Fibroblast of gingiva (primary cell): ENCODE measurements at places on chromosomes 5 and 9.
A peak's percentile ranks its signal among the peaks of the same experiment; 100 is the strongest.

DNA sequence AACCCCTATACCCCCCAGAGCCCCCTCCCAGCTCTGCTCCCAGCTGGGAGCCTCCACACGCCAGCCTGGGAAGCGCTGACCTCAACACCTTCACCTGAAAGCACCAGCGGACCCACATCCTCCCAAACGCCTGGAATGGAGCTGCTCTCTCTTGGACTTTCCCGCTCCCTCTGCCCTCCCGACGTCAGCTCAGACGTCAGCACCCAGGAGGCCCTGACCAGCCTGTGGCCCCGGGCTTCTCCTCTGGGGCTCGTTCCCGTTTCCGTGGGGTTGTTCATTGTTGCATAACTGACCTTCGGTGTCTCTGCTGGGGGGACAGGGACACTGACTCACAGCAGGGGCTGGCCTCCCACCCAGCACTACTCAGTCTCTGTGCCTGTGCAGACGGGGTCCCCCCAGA, 35.0 kb upstream of the SLC6A3 start:
- no peak for DNase-seq

DNA sequence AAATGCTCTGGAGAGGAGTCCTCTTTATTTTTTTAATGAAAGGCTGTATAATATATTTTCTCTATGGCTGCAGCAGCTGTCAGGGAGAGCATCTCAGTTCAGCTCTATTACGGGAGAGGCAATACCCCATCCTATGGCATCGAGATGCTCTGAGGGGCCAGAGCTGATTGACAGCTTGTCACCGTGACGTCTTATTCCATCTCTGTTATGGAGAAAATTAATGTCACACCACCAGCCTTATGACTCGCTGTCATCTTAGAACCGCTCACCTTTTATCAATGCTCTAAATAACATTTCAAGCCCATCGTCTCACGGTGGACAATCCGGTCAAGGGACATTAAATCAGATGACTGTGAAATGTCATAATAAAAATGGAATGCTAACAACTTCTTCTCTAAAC, 273.5 kb downstream of the SLF1 start:
- DNase-seq = no peak

DNA sequence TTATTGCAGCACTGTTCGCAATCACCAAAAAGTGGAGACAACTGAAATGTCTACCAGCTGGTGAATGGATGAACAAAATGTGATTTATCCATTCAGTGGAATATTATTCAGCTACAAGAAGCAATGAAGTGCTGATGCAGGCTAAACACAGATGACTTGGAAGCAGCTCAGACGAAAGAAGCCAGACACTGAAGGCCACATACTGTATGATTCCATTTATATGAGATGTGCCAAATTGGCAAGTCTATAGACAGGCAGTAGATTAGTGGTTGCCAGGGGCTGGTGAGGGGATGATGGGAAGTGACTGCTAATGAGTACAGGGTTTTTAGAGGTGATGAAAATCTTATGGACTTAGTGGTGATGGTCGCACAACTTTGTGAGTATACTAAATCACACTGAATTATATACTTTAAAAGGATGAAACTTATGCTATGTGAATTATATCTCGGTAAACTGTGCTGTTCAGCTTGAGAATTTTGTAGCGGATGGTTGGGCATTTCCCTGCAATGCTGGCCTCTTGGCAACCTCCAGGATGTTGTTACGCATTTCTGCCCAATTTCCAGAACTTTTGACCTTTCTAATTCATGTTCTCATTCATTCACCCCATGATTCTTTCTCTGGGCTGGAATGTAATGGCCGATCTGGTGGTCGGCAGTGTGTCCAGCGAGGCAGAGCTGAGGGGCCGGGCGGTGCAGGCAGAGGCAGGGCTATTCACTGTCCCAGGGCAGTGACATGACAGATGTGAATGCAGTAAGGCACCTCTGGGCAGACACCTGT, 22.0 kb upstream of the WNK2 start:
- DNase-seq = no peak

GRCh38 chr5:40166802-40167201, 512.9 kb upstream of the PTGER4 start:
- DNase-seq = no peak

DNA sequence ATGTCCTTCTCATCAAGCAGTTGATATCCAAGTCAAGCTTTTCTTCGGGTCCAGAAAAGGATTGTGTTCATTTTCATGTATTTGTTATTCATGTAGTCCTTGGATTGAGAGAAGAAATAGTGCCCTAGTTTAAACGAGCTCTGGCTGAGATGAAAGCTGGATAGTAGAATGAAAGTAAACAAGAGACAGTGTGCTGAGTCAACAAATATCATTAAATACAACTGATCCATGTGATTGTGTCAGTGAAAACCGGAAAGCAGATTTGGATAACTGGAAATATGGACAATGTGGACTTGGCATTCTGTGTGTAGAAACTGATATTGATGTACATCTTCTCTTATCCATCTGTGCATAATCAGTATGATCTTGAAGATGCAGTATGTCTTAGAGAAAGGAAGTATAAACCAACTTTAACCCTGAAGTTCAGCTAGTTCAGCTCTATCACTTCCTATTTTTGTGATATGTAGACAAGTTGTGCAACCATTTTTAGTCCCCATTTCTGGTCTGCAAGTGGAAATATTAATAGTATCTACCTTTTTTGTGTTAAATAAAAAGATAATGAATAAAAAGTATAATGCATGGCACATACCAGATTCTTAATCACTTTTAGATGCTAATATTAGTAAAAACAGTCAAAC, 4.4 kb downstream of the MUSK start:
- no peak for DNase-seq

GRCh38 chr5:140548300-140548688, 832 bp downstream of the EIF4EBP3 start:
- no peak for DNase-seq

DNA sequence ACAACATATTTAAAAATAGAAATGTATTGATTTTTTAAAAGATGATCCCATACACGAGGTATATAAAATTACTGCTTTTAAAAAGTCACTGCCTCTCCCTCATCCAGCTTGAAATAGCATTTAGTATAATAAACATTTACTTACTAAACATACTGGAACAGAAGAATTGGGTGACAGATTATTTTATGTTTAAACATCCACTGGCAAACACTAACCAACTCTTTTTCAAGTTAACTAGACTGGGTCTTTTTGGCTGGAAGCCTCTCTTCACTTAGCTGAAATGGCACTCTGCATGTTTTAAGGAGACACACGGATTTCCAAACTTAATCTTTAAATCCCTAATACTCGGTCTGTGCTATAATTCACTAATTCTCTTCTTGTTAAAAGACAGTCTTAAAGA, 19.0 kb downstream of the CTXN3 start:
- DNase-seq = no peak

DNA sequence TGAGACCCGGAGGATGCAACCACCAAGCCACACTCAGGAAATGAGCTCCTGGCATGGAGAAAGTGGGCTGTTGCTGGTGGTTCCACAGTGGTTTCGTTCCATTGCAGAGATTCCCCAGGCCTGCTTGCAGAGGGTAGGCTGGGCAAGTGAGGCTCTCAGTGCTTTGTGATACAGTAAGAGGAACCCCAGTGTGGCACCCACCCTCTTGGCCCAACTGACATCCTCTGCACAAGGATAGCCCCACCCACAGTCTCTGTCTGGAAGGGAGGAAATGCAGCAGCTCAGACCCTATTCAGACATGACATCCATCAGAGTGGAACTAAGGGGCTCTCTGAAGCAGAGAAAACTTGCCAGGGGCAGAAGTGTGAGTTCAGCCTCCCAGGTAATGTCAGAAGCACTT, 69.6 kb upstream of the FSTL4 start:
- no peak for DNase-seq

GRCh38 chr9:112861155-112861554, 29.5 kb downstream of the SLC46A2 start:
- DNase-seq = no peak

- no peak for DNase-seq
These were observed 75.8 kb downstream of the INIP start for GRCh38 chr9:112642126-112642525.

DNA sequence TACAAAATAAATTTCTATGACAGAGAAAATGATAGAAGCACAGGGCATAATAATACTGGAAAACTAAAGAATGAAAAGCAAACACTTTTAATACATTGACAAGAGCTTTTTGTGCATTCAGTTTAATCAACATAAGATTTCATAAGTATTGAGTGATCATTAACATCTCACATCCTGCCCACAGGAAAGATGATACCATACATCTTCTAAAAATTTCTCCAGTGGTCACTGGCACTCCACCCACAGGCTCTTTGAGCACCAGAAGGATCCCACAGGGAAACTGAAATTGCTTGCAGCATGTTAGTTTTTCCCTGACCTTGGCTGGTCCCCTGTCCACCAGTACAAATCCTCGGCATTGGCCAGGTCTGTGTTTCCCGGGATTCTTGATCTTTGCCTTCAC, 186.0 kb downstream of the CEMIP2 start:
- DNase-seq = peak; percentile 1

DNA sequence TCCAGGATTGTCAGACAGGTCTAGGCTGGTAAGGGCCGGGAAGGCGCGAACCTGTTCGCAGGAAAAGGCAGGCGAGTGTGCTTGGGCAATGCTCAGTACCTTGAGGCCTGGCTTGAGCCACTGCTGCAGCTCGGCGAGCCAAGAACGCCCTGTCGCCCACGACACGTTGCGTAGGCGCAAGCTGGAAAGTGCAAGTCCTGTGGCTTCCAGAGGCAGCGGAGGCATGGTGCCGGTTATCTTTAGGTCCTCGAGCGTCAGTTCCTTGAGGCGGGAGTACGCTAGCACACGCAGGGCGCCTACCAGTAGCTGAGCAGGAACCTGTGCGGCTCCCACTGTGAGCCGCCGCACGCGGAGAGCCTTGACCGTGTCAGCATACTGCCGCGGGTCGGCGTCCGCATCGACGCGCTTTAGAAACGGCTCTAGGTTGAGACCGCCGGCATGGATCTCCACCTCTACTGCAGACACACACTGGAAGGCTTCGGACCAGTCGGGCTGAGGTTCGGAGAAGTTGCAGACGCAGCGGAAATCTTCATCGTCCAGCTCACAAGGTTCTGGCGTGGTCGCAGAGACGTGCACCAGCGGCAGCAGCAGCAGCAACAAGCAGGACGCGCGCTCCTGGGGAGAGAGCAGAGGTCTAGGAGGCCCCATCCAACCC, 482 bp downstream of the CD14 start:
- DNase-seq = peak; percentile 17

GRCh38 chr9:119255116-119255515, 114.1 kb downstream of the BRINP1 start:
- DNase-seq = no peak

GRCh38 chr5:34673463-34674125, 17.5 kb downstream of the RAI14 start:
- DNase-seq = no peak

DNA sequence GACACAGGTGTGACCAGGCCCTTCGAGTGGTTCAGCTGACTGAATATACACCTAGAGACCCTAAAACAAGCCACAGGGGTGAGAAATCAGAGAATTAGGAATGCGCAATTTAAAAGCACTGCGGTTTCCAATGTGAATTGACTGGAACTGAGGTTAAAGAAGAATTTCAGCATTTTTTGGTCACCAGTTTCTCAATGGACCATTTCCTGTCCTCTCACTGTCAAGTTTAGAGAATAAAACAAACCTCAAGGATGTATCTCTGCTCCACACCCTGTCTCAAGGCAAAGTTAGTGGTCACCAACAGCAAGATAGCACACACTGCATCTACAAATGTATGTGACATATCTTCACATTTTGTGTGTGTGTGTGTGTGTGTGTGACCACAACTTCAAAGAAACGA, 143.8 kb upstream of the MAP3K1 start:
- DNase-seq = no peak

- DNase-seq = peak; percentile 45
These were observed 127.5 kb upstream of the CDKN2B start for GRCh38 chr9:22136461-22137096.

DNA sequence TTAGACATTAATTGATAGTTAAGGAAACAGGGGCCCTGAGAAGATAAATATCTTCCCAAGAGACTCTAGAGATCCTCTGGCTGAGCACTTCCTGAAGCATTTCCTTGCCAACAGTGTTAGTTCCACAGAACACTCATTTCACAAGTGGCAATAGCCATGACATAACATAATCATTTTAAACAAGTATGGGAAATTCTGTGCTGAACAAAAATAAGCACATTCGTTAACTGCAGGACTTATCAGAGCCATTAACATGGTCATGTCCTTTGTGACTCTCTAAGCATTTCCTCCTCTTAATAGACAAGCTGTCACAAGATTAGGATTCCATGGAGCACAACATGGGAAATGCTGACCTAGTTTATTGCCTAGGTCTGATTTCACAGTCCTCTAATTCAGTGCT, 184.9 kb downstream of the SNX18 start:
- no peak for DNase-seq

GRCh38 chr5:3600106-3601060, 4.8 kb downstream of the IRX1 start:
- no peak for DNase-seq

GRCh38 chr9:122217640-122218039, 11.1 kb downstream of the LHX6 start:
- DNase-seq = no peak

- peak; percentile 96 for DNase-seq
These were observed 109.8 kb downstream of the HMHB1 start for GRCh38 chr5:143921525-143922311.

DNA sequence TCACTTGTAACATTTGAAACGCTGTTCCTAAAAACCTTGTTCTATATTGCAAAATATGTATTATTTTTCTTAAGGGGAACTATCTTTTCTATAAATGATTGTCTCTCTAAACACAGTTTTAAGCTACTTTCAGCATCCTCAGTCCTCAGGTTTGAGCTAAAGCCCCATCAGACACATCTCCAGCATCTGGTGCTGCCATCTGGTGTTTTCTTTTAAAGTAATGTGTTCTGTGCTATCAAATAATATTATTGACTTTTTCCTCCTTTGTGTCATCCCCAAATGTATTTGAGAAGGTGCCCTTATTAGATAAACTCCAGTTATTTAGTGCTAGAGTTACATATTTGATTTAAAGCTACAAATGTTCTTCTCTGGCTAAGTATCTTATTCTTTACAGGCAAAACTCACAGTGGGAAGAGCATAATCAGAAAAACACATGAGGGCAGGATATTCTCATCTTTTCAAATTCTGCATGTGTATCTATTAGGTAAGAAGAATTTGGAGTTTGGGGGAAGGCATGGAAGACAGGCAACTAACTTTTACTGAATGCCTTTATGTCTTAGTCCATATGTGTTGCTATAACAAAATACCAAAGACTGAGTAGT, 27.5 kb downstream of the ZNF474 start:
- peak; percentile 47 for DNase-seq
